Panc1 (cell line): ENCODE measurements at places on chromosomes 12 and 14. TPM values are rescaled to one million over a fixed set of nuclear protein-coding genes. Genes with fewer than 3 reads are reported as not detected.

GRCh38 chr12:25497021-25497420, 56.1 kb downstream of the LMNTD1 start:
- H3K4me1 ChIP-seq, result no peaks in the 10 kb centered on the region
- no peak overlapping the region for H3K4me3 ChIP-seq
- no peak overlapping the region for H3K27ac ChIP-seq
- H3K27me3 ChIP-seq, result no peaks in the 10 kb centered on the region; the same call in 1 of the 2 replicates

The AICDA gene
- total RNA-seq, result not detected

- DNase-seq, result no peak
- H3K4me3 ChIP-seq, result no peak overlapping the region
- no peak overlapping the region for H3K27ac ChIP-seq
- no peaks in the 10 kb centered on the region for H3K36me3 ChIP-seq
- no peaks in the 10 kb centered on the region for H3K4me1 ChIP-seq
- no peaks in the 10 kb centered on the region for H3K27me3 ChIP-seq
Observed at GRCh38 chr12:47735649-47736048, 10.4 kb upstream of the ENDOU start.

DNA sequence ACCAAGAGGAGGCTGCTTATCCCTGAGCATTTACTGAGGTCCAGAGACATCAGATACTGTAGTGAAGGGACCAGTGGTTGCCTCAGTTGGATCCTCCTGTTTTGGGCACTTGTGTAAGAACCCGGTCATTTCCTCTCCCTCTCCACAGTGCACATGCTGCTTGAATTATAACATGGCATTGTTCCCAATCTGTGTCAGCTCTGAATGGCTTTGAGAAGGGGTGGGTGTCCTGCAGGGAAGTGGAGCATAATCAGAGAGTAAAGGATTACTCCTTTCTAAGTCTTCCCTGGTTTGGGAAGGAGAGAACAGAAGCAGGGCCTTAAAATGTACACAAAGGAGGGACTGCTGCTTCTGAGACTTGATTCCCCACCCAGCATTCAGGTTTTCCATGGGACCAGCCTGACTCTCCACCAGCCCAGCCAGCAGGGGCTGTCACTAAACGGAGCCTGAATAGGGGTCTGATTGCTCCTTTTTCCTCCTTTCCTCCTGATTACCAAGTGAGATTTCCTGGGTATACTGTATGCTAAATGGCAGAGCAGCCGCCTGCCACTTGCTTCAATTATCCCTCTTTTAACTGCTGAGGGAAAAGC, 78.4 kb downstream of the NRXN3 start:
- no peaks in the 10 kb centered on the region for H3K4me1 ChIP-seq
- H3K4me3 ChIP-seq, result no peak overlapping the region
- H3K27me3 ChIP-seq, result no peaks in the 10 kb centered on the region; the same call in 1 of the 2 replicates
- no peak overlapping the region for H3K27ac ChIP-seq
- H3K36me3 ChIP-seq, result no peaks in the 10 kb centered on the region
